MM.1S (cell line): ENCODE measurements at places on chromosomes 2 and 18.

DNA sequence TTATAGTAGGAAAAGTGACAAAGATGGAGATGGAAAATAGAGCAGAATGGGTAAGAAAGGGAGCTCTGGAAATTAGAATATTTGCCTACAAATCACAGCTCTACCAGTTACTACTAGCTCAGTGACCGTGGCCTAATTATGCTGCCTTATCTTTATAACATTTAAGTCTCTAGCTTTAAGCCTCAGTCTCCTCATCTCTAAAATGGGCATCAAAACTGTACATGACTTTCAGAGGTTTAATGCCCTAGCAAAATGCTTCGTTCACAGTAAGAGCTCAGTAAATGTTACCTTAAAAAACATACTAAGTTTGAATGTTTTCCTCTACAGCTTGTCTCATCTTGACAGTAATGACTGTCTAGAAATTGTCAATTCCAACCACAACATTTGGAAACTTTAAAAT is 8.3 kb upstream of the PTPRM start:
- no peak for DNase-seq

GRCh38 chr2:61988462-61989366 is 83.2 kb downstream of the COMMD1 start:
- no peak for DNase-seq

GRCh38 chr2:61763605-61764034 is 90.2 kb downstream of the FAM161A start:
- DNase-seq = no peak

DNA sequence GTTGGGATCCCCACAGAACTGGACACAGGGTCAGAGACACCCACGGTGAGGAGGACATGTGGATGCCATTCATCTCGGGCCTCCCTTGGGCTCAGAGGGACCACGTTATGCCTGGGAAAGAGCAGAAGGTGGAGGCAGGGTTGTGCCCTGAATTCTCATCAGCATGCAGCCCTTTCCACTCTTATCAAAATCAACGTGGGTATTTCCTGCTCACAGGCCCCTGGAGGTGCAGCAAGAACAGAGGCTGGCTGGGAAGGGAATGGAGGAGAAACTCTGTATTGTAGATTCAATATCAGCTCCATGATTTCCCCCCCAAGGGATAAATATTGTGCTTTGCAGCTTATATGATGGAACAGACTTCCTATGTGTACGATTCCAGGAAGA is 90.9 kb downstream of the SETBP1 start:
- DNase-seq = no peak

DNA sequence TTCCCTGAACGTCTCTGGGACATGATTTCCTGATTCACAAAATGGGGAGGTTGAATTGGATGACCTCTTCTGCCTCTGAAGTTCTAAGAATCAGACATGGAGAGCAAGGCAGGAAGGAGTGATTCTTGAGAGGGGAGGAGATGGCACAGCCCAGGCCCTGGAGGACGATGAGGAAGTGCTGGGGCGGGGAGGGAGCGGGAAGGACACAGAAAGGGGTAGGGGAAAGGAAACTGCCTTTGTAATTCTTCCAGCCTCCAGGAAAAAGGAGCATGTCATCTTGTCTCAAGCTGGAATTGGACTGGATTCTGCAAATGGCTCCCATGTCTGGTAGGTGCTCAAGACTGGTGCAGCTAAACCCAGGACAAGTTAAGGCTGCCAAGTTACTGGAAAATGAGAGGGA is 97.0 kb upstream of the NCK2 start:
- DNase-seq = no peak

GRCh38 chr18:35406666-35407065 is 29.5 kb upstream of the ZNF396 start:
- DNase-seq = no peak

- DNase-seq = no peak
Observed at GRCh38 chr2:58449286-58450010, 208.3 kb upstream of the FANCL start.

GRCh38 chr2:48075631-48076030 is 169.3 kb upstream of the FBXO11 start:
- no peak for DNase-seq

GRCh38 chr2:172181840-172182239 is 79.1 kb upstream of the DLX2 start:
- DNase-seq = no peak

DNA sequence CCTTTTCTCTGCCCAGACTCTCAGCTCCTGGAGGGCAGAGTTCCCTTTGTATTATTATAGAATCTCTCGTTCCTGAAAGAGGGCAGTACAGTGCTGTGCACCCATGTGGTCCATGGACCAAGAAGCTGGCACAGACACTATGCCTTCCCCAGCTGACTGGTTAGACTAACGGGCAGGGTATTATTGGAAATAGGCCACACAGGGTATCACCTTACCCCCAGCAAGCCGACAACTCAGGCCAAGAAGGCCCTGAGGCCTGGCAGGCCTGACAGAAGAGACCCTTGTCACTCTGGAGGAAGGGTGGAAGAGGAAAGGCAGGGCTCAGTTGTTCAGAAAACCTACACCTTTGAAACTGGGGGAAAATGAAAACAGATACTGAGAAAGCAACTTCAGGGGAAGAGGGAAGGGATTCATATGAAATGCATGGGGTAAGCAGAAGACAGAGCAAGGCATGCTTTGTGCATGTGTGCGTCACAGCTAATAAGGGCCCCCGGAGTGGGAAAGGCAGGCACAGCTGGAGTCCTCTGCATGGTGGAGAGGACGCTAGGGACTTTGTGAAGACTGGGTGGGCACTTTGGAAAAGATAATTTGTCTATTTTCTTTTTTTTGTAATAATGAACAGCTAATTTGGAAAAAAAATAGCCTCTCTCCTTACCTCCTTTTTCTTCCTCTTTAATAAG is 476.8 kb upstream of the CELF4 start:
- DNase-seq = no peak

DNA sequence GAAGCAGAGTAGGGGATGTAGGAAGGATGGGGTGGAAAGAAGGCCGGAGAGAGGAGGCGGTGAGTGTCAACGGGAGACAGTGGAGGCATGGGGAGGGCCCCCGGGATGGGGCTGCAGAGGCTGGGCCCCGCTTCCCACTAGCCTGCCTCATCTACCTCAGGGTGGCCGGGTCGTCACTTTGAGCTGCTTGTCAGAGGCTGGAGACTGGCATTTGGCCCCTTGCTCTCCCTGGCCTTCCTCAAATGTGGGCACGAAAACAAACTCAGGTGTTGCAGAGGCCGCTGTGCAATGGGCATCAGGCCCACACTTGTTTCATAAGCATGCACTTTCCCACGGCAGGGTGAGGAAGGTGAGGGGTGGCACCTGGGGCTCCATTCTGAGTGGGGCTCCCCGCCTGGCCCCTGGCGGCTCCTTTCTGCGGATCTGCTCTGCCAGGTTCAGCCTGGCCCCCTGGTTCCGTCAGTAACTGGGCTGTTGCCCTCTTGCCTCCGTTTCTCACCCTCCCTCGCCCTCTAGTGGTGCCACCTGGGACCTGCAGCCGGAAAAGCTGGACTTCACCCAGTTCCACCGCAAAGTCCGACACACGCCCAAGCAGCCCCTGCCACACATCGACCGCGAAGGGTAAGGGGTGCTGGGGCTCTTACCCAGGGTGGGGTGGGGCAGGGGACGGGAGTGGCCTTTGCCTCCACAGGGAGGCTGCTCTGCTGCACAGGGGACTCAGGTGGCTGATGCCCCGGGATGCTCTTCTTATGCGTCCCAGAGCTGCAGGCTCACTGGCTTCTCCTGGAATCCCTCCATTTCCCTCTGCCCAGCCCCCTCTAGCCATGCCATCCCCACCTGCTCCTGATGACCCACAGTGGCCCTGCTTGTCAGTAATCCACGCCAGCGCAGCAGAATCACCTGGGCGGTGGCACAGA is 125.4 kb downstream of the CTIF start:
- peak; percentile 42 for DNase-seq

DNA sequence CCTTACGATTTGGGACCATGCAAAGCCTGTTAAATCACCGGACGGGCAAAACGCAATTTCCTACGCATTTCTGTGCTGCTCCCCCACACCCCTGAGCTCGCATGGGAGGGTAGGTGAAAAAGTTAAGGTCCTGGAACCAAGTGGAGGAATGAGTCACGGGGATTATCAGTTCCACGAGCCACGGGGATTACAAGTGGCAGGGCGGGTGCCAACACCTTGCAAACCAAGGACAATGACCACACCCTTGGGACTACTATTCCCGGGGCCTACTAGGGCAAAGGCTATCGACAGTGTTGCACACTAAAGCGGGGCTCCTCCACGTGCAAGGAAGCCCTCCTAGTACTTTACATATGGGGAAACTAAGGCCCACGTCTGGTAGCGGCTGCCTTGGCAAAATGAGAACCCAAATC is 447 bp downstream of the RETSAT start:
- no peak for DNase-seq

GRCh38 chr2:207434306-207434705 is 95.5 kb upstream of the CREB1 start:
- DNase-seq = no peak

DNA sequence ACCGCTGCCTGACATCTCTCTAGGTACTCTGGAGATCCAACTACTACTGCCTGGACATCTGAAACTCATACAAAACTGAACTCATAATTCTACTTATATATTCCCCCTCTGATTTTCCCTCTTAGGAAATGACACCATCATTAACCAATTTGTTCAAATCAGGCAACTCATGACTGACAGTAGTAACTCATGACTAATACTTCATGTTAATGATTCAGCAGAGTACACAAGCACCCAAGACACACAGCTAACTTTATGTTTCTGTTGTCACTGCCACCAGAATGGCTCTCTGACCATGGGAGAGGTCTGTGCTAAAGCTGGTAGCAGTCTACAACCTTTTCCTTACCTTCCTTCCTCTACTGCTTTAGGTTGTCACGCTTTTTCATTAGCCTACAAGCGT is 91.1 kb downstream of the ITSN2 start:
- no peak for DNase-seq

DNA sequence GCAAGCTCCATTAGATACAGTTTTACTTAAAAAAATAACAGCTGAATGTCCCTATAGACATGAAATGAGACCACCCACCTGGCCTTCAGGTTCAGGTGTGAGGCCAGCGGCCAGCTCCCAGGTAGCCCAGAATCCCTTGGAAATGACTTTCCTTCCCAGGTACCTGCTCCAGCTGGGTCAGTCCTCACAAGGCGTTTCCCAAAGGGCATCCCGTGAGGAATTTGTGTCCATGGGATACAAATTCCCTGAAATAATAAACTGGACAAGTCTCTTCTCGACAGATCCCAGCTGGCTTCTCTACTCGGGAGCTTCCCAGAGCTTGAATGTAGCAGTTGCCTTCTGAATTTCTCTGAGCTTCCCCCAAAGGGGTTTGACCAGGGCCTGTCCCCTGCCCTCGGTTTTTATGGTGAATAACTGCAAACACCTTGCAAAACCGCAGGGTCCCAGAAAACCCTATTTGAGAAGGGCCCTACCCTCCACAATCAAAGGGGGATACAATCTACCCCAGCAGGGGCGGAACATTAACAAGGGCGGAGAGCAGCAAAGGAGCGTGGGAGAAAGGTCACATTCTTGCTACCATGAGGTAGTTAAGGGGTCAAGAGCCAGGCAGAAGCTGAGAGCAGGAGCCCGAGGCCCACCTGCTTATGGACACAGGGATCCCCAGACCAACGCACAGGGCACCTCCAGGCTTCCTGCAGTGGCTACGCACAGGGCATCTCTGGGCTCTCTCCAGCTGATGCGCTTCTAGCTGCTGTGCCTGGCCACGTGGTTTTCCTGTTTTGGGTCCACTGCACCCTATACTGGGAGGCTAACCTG is 107.7 kb downstream of the HDAC4 start:
- no peak for DNase-seq

DNA sequence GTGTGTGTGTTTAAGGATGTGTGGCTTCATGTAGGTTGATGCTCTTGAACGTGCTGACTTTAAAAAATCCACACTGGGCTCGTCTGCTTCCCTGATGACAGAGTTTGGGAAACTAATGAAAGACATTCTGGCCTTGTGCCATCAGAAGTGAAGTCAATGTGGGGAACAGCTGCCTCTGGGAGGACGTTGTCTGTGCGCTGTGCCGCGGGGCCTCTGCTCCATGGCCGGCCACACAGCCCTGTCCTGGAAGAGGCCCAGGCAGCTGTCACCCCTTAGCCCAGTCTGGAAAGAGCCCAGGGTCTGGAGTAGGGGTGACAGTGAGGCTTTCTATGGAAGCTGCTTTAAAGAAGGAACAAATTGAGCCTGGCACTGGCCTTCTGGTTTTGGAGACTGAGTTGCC is 155.8 kb downstream of the SH3RF3 start:
- DNase-seq = no peak

GRCh38 chr2:85814802-85815550 is 61.2 kb downstream of the ATOH8 start:
- DNase-seq = no peak

GRCh38 chr2:71102981-71103681 is 26.9 kb downstream of the MCEE start:
- no peak for DNase-seq

- DNase-seq = no peak
Observed at GRCh38 chr18:32968248-32968647, 195.4 kb upstream of the KLHL14 start.

GRCh38 chr2:117407746-117408145 is 406.7 kb upstream of the DDX18 start:
- DNase-seq = no peak

DNA sequence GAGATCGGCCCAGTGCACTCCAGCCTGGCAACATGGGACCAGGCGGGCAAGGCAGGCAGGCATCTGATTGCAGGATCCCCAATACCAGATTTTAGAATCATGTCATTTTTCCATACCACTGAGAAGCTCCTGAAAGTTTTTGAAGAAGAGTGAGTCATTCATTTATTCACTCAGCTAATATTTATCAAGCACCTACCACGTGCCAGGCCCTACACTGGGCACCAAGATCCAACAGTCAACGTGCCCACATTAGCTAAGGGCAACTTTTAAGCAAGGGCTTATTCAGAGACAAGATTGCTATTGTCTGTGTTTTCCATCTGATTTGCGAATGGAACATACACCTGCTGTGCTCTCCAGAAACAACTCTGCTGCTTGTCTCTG is 126.8 kb upstream of the LGALSL start:
- no peak for DNase-seq
